ENCODE measurements at places on chromosomes 2 and 18.

DNA sequence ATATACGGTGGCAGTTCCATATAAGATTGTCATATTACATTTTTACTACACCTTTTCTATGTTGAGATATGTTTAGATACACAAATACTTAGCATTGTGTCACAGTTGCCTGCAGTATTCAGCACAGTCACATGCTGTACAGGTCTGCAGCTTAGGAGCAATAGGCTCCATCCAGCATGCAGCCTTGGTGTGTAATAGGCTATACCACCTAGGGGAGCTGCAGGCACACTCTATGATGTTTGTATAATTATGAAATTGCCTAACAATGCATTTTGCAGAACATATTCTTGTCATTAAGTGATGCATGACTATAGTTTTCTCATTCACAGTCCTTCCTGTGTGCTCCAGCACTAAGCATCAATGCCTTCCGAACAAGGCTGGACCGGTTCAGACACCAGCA is 133.4 kb downstream of the NDUFA10 start:
- DNase-seq, result no peak

DNA sequence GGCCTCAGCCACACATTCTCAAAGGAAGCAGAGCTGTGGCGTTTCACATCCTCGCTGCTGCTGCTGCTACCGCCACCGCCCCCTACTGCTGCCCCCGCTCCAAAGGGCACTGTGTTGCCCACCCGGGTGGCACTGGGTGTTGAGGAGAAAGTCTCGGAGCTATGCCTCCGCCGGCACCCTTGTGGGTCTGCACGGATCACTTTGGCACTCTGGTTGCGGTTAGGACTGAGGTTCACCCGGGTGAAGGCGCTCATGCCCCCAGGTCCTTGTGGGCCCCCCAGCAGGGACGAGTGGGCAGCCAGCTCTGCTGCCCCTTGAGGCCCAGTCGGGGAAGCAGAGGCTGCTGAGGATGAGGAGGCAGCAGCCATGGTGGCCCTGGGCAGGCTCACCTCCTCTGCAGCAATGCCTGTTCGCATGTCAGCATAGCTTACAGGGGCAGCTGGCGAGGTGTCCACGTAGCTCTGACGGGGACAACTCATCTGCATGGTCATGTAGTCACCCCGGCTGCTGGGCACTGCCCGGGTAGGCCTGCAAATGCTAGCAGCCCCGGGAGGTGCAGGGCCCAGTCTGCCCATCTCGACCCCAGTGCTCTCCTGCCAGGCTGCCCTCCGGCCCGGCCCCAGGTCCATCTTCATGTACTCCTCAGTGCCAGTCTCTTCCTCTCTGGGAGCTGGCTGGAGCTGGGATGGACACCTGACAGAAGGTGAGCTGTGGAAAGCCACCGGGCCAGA is 4.2 kb downstream of the IRS1 start:
- peak; percentile 42 for DNase-seq

DNA sequence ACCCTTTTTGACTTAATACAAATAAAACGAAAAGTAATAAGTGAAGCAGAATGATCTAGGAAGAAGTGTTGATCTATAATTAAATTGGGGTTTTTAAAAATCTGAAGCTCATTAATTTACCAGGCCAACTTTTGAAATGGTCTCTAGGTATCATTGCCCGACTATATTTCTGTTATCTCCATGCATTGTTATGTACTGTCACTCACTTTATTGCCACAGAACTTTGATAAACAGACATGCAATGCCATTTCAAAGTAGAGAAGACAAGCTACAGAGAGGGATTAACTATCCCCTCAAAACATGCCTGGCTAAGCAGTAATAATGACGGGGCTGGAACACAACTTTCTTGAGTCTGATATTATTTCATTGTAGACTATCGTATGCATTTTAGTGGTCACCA is 147.6 kb upstream of the ITGA4 start:
- no peak for DNase-seq

DNA sequence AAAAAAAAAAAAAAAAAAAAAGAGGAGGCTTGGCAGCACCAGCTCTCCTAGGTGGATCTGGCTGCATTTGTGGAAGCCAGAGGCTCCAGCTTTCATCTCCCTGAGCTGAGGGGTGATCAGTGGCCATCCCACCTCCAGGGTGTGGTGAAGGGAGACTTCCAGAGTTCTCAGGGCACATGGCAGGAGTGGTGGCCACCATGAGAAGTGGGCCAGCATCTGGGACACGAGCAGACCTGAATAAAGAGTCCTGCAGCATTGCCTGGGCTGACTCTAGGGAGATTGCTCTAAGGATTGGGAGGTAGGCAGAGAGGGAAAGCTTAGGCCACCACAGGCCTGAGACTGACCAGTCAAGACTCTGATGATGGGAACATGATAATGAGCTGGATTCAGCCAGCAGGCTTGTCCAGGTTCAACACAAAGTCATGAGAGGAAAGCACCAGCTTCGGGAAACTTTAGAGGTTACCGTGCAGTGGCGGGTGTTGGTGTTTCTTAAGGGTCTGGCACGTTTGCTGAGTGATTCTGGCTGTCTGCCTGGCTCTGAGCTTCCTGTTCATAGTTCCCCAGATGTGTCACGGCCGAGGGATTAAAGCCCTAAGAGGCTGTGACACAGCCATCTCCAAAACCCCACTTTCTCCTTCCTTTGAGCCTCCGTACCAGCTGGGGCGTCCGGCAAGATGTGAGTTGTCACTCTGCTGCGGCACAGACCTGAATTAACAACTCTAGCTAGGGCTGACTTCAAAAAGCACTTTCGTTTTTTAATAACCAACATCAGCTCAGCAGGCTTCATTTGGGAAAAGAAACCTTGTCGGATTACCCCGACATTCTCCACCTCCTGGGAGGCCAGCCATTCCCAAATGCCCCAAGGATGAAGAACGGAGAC is 38.3 kb upstream of the IL1R1 start:
- DNase-seq, result peak; percentile 22

DNA sequence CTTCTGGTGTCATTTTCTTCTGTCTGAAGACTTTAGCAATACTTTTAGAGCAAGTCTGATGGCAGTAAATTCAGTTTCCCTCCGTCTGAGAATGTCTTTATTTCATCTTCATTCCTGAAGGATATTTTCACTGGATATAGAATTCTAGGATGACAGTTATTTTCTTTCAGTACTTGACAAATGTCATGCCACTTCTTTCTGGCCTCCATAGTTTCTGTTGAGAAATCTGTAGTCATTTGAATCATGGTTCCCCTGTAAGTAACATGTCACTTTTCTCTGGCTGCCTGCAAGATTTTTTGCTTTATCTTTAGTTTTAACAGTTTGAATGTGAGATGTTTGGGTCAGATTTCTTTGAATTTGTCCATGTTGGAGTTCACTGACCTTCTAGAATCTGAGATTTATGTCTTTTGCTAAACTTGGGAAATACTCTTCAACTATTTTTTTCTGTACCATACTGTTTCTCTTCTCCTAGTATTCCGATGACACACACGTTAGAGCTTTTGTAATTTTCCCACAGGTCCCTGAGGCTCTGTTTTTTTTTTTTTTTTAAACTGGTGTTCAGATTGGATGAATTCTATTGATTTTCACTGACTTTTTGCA is 30.2 kb downstream of the RMND5A start:
- DNase-seq, result no peak

DNA sequence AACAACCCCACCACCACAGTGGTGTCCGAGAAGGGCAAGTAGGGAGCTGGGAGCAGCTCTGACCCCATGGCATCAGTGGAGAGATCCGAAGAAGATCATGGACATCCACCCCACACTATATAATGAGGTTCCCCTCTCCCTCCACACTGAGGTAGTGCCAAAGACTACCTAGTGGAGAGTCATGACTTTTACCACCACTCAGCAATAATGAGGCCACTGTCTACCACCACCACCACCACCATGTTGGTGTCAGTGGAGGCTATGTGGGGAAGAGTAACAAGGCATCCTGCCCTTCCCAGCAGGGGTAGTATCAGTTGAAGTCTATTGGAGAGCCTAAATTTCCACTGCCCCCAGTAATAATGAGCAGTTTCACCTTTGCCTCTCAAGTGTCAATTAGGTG is 321.7 kb upstream of the ZC3H15 start:
- no peak for DNase-seq

DNA sequence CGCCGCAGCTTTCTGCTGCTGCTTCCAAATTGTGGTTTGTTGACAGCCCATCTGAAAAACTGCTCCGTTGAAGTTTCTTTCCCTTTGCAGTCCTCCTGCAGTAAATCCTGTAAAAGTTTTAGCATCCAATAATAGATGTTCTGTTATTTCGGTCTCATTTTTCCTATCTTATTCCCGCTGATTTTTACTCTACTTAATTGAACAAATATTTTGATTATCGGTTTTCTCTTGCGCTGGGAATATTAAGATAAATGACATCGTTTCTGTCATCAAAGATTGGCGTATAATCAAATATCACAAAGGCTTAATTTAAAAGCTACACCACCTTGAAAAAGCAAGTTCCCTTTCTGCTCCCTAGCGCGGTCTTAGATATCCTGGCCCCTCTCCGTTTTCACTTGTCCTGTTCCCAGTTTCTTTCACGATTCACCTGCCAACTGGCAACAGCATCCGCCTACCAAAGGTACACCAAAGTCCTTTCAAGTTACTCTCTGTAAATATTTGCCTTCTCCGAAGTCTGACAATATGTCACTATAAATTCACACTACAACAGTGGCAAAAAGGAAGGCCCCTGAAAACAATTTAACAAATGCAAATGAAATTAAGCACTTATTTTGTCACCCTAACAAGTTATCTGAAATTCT is 1.0 kb upstream of the STRN start:
- no peak for DNase-seq

DNA sequence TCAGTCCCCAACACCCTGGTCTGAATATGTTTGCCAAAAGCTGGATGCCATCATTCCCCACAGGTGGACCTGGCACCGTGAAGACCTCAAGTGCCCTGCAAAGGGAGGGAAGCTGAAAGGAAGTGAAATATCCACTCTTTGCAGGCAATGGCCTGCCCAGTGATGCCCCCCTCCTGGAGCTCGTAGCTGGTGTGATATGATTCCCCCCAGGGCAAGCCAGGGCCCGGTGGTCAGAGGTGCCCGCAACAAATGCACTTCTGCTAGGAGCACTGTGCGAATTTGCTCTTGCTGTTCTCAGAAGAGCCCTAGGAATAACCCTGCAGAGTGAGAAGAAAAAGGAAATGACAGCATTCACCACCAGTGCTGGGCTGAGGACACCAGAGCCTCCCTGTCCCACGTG is 247.4 kb downstream of the KLHL29 start:
- no peak for DNase-seq

GRCh38 chr2:142596334-142597088 is 281.0 kb upstream of the KYNU start:
- no peak for DNase-seq

DNA sequence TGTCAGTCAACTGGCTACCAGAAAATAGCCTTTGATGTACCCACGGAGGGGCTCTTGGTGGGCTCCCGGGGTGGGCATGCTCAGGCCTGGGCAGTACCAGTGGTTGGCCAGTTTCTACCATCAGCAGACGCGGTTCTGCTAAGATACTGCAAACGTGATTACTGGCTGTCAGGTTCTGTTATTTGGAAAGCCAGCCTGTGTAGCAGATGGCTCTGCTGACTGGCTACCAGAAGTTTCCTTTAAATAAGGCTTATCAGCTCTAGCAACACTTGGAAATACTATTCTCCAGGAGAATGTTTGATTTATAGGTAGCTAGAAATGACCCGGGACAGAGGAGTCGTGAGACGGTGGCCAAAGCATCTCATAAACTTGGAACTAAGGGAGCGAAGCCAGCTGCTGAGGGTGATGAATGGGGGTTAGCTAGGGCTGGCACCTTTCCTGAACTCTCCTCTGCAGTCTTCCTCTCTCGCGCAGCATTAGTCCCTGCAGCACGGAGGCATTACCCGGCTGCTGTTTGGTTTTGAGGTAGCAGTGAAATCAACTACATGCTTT is 171.9 kb downstream of the AGAP1 start:
- no peak for DNase-seq

- DNase-seq, result no peak
Measured at GRCh38 chr2:118103951-118104940, 16.0 kb downstream of the INSIG2 start.

DNA sequence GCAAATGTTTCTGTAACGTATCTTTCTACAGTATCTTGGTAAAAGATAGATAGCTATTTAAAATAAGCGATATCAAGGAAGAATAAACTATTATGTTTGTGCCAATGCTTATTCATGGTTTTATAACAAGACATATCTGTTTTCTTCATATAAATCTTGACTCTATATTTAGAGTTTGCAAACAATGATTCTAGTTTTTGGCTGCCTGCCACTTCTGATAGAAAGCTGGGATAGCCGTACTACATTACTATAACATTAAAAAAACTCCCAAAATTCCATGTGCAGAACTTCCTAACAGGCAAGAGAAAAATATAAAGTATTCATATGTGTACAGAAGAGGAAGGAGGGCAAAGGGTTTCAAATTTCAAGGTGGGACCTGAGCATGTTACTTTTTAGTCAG is 985.0 kb downstream of the BCL11A start:
- DNase-seq, result no peak

DNA sequence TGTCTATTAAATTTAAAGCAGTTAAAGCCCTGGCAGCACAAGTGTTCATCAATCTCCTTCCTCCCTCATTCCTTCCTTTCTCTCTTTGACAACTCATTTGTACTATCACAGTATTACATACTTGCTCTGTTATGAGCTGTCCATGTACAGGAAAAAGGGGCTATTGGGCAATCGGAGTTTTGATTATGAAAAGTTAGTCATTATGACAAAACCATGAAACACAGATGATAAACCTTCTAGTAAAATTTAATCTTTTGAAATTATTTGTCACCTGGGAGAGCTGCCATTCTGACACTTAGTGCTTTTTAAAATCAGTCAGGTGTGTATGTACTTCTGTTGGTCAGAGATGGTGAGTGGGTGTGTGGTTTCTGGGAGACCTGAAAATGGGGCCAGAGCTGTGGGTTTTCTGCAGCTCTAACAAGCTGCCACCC is 39.4 kb downstream of the MAP4K4 start:
- DNase-seq, result no peak

Measured in Calu3 (cell line).